ENCODE measurements at places on chromosomes 12 and 14.

DNA sequence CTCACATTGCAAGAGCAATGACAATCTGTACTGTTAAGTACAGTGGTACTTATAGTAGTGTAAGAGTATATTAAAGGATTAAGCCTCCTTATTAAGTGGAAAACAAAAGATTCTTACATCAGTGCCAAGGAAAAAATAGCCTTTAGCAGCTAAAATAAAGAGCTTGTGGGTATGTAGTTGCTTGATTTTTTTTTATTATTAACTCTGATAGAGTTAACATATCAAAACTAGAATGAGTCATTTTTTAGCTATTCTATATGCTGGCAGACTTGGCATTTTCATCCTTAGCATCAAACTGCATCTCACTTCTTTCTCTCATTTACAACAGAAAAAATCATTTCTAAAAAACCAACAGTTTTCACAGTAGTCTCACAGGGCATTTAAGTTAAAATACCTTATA, 86.5 kb downstream of the ATP2B1 start:
- no peak for DNase-seq

DNA sequence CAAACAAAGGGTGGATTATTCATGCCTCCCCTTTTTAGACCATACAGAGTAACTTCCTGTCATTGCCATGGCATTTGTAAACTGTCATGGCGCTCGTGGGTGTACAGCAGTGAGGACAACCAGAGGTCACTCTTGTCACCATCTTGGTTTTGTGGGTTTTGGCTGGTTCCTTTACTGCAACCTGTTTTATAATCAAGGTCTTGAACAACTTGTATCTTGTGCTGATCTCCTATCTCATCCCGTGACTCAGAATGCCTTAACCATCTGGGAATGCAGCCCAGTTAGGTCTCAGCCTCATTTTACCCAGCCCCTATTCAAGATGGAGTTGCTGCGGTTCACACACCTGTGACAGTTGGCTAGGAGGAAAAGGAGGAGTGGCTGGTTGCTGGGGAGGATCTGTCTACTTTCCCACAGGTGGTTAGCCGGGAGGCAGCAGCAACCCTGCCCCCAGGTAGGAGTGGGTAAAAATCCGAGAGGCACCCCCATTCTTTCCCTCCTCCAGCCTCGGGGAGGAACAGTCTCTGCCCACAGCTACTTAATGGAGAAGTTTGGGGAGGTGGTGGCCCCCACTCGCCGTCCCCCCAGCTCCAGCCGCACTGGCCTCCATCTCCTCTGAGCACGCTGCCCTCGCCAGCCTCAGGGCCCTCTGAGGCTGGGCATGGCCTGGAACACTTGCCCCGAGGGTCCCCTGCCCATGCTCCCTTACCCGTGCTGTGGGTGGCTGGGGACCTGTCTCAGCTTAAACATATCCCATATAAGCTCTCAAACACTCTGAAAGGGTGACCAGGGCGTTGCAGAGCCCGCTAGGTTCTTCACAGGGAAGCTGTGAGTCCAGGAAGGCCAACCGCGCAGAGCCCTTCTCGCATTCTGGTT, 41.7 kb downstream of the SMIM41 start:
- DNase-seq, result no peak

- DNase-seq, result no peak
Measured at GRCh38 chr12:94634717-94635116, 15.6 kb downstream of the TMCC3 start.

DNA sequence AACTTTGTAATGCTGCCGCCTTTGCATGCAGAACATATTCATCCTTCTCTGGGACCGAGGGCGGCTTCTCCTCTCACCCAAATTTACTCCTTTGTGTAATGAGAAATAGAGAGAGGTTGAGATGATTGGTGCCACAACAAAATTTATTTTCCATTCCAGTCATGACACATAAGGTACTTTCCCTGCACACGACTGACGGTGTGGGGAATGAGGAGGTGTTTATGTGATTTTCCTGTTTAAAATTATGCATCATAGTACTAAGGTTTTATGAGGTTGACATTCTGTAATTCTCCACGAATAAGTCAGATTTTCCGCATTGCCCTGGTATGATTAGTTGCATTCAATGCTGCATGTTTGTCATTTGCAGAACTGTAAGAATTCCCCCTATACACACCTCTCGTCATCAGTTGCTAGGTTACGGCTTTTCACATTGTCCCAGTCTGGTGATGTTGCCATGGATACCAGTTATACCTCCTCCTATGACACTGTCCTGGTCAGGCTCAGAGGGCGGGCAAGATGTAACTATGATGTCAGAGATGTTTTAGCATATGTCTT, 23.1 kb downstream of the BICDL1 start:
- peak; percentile 64 for DNase-seq

DNA sequence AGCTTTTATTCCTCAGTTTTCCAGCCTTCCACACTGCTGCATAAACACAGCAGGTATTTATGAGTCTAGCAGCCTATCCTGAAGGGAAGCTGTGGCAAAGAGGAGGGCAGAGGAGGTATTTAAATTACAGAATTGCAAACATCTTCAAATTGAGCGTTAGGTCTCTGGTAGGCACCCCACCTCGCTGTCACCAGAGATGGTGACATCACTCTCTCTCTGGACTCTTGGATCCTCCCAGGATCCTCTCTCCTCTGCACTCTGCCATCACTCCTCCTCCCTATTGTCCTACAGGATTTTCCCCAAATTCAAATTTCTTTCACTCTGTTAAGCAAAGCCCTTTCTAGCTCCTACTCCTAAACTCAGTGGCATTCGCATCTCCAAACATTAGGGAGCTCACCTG, 6.7 kb downstream of the PLEKHD1 start:
- no peak for DNase-seq

DNA sequence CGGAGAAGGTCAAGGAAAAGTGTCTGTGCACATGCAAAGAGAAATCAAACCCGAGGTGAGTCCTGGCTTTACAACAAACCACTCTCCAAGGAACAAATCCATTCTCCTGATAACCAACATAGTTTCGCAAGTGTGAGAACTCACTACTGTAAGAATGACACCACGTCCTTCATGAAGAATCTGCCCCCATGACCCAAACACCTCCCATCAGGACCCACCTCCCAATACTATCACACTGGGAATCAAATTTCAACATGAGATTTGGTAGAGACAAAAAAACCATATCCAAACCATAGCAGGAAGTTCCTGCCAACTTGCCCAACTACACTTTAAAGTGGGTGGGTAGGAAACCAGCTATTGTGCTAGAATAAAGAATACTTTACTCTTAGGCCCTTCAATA, 2.4 kb upstream of the ERC1 start:
- no peak for DNase-seq

DNA sequence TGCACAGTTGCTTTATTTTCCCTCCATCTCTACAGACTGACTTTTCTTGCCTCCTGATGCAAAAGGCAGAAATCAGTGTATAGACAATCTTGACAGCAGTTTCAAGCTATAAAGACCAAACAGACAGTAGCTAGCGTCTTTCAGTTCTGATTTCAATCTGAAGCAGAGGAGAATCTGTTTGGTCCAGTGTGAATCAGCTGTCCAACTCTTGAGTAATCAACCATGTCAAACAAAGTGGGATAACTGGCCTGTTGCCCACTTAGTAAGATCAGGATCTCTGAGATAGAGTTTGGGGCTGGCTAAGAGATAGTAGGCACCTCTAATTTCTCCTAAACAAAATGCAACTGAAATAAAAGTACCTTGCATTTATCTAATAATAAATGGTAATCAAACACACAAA, 797.4 kb upstream of the FBXO33 start:
- DNase-seq, result no peak

- no peak for DNase-seq
Measured at GRCh38 chr14:32413967-32414640, 85.0 kb downstream of the AKAP6 start.

- peak; percentile 98 for DNase-seq
Measured at GRCh38 chr14:21383848-21384493, at the start of gene SUPT16H. Gene SUPT16H (minus strand): TSS chr14:21384019. CDS start chr14:21383927, 92 bp downstream.

GRCh38 chr12:90917431-90917830, 37.5 kb downstream of the CCER1 start:
- no peak for DNase-seq

- DNase-seq, result no peak
Measured at GRCh38 chr12:32615441-32615840, 63.7 kb upstream of the DNM1L start.

DNA sequence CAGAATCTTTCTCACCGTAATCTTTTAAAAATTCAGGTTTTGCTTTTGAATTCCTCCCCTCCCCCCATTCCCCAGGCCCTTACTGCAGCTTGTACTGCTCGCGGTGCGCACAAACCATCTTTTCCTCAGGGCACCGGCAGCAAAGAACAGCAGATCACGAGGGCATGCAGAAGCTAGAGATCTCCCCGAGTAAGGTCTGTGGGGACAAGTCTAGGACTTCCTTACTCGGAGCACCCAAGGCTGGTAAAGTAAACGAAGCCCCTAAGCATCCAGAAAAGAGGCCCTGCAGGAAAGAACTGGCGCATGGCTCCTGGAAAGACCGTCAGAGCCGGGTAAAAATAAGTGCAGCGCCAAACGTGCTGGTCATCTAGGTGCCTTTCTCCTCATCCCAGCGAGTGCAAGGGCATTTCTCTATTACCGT, 727 bp downstream of the LDHB start:
- DNase-seq, result peak; percentile 74

DNA sequence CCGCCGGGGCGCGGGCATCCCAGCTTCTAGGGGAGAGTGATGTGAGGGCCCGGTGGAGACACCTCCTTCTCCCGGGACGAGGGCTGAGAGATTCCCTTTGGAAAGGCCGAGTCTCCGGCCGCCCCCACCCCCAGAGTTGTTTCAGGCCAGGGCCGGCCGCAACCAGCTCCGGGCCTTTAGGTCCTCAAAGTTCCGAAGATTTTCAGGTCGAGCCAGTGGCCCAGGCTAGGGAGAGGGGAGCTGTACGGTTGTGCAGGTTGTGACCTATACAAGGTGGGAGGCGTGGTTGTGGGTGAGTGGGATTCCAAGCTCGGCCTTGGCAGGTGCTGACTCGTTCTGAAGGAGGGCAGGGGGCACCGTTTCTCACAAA, 18.4 kb upstream of the ANKRD33 start:
- DNase-seq, result no peak

- DNase-seq, result no peak
Measured at GRCh38 chr12:130881548-130881947, 9.7 kb downstream of the RAN start.

DNA sequence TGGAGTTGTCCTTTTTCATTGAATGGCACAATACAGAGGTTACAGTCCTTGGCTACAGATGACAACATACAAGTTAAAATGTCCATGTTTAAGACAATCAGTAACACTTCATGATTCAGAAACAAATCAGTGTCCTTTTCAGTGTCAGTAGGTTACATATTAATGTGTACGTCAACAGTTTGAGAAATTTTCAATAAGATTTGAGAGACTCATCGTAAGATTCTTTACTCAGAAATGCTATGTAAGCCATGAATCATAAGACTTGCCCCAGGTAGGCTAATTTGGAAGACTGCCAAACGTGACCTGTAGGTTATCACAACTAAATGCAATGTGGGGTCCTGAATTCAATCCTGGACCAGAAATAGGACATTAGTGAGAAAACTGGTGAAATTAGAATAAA, 3.5 kb downstream of the RDH12 start:
- DNase-seq, result no peak

GRCh38 chr12:80242321-80242720, 143.0 kb downstream of the OTOGL start:
- no peak for DNase-seq

- no peak for DNase-seq
Measured at GRCh38 chr12:131402781-131403396, 308.0 kb upstream of the SFSWAP start.

- DNase-seq, result no peak
Measured at GRCh38 chr14:87034680-87035079, 958.3 kb downstream of the GALC start.

- DNase-seq, result no peak
Measured at GRCh38 chr14:72527591-72527990, 366.3 kb downstream of the DPF3 start.

- no peak for DNase-seq
Measured at GRCh38 chr14:30223966-30224365, 296.3 kb upstream of the PRKD1 start.

- DNase-seq, result no peak
Measured at GRCh38 chr14:100109594-100109955, 44.4 kb downstream of the EVL start.

- peak; percentile 52 for DNase-seq
Measured at GRCh38 chr12:6826125-6826733, 2.0 kb upstream of the P3H3 start.

- no peak for DNase-seq
Measured at GRCh38 chr14:52327374-52328226, 13.5 kb downstream of the PTGER2 start.

- peak; percentile 40 for DNase-seq
Measured at GRCh38 chr12:53191096-53191884, 10.6 kb upstream of the CSAD start.

DNA sequence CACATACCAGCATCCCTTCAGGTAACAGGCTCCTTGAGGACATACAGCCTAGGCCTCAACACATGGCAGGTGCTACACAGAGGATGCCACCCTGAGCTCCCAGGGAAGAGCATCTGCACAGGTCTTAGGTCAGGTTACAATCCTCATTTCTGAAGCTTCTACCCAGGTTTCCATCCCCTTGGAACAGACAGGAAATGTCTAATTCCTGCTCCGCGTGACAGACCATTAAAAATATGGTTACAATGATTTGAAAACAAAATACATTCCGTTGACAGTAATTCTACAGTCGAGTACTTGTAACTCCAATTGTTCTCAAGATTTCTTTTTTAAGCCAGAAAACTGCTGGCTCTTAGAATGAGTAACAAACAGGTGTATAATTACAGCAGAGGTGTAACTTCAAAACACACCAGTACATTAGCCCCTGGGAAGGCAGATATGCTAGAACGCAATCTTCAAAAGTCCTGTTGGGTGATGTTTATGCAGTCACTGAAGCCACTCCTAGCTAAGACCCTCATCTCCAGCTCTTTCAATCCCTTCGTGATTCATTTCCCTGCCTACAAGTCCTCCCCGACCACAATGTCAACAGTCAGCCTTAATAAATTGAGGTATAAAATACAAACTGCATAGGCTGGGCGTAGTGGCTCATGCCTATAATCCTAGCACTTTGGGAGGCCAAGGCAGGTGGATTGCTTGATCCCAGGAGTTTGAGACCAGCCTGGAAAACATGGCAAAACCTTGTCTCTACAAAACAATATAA, 11.6 kb downstream of the SETD3 start:
- no peak for DNase-seq

GRCh38 chr12:13061377-13061776, 17.2 kb downstream of the FAM234B start:
- DNase-seq, result peak; percentile 65

DNA sequence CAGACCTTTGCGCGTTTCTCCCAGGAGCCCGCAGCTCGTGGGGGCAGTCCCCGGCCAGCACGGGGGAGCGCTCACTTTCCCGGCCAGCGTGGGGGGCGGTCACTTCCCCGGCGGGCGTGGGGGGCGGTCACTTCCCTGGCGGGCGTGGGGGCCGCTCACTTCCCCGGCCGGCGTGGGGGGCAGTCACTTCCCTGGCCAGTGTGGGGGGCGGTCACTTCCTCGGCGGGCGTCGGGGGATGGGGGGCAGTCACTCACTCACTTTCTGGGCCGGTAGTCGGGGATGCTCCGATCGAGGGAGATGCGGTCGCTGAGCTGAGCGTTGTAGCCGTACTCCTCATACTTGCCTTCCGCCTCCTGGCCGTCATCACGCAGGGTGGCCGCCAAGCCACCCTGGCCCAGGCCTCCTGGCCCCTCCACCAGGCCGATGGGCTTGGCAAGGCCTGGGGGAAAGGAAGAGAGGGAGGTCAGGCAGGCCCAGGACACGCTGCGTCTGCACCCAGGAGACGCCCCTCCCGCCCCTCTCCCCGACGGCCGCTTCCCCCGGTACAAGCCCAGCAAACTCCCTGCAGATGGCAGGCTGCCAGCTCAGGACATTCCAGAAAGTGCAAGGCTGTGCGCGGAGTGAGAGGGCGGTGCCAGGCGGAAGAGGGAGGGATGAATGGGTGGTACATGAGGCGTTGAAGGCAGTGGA, 43.3 kb downstream of the GALNT9 start:
- DNase-seq, result peak; percentile 82
